ENCODE measurements at places on chromosomes 2 and 18.

GRCh38 chr2:29920130-29920577 lies 1.2 kb downstream of the ALK start:
- DNase-seq, result no peak

DNA sequence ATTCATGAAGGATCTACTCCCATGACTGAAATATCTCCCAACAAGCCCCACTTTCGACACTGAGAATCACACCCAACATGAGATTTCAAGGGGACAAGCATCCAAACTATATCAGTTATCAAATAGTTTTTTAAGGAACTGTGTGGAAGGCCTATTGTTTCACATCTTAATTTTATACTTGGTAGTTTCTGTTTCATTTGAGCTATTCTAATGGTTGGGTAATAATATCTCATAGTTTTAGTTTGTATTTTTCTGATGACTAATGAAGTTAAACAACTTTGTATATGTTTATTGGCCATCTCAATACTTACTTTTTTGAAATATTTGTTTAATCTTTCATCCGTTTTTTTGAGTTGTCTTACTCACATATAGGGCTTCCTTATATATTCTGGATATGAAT lies 135.0 kb downstream of the SCG2 start:
- no peak for DNase-seq

DNA sequence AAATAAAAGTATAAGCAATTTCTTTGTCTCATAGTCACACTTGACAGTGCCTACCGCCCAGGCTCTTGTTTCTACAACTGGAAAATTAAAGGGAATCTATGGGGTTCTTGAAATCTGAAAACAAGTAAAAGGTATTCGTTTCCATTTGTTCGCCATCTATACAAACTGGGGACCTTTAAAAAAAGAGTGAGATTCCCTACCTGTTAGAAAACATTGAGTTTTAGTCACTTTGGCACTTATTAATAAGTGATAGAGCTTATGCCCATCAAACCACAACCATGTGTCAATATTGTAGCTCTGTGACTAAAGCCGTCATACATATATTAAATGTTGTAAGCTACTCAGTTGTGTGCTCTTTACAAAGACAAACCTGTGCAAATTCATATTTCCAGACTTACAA lies 13.2 kb downstream of the FN1 start:
- DNase-seq, result no peak

- DNase-seq, result no peak
Measured at GRCh38 chr2:140422759-140423158, 1642.6 kb upstream of the NXPH2 start.

DNA sequence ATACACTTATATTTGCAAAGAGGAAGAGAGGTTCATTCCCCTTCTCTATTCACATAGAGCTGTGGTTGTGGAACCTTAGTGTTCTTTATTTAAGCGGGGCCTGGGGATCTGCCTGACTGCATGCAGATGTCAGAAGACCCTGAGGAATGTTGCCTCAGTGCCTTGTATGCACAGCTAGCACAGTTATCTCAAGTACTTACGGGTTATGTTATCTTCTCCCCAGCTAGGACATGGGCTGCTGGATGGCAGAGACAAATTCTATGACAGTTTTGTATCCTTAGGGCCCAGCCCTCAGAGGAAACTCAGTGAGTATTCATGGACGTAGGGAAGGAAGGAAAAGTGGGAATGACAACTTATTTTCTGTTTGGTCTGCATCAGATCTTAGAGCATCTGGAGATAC lies 37.7 kb upstream of the RTN4 start:
- DNase-seq, result no peak

DNA sequence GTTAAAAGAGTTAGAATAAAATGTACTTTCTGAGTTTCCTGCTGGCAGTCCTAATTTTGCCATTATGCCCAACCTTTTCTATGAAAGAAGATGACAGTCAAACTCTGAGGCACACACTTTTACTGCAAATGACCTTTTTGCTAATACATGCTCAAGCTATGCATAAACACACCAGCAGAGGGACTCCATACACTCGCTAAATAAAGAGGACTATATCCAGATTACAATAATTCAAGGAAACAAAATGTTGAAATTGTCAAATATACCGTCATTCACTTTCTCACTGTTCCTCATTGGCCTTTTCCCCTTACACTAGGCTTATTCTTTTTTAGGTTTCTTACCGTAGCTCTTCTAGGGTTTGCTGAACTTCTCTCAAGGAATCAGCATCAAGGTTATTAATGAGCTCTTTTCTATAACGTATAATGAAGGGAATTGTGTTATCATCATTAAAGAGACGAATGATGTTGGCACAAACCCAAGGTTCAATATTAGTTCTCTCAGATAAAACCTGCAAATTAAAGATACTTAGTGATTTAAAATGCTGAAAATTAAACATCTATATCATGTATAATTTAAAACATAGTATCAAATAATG lies 25.7 kb downstream of the SRBD1 start:
- DNase-seq, result no peak

GRCh38 chr18:13482618-13482945 lies 243.8 kb downstream of the FAM210A start:
- DNase-seq, result no peak

GRCh38 chr2:231616296-231616695 lies 23.6 kb downstream of the TEX44 start:
- no peak for DNase-seq

DNA sequence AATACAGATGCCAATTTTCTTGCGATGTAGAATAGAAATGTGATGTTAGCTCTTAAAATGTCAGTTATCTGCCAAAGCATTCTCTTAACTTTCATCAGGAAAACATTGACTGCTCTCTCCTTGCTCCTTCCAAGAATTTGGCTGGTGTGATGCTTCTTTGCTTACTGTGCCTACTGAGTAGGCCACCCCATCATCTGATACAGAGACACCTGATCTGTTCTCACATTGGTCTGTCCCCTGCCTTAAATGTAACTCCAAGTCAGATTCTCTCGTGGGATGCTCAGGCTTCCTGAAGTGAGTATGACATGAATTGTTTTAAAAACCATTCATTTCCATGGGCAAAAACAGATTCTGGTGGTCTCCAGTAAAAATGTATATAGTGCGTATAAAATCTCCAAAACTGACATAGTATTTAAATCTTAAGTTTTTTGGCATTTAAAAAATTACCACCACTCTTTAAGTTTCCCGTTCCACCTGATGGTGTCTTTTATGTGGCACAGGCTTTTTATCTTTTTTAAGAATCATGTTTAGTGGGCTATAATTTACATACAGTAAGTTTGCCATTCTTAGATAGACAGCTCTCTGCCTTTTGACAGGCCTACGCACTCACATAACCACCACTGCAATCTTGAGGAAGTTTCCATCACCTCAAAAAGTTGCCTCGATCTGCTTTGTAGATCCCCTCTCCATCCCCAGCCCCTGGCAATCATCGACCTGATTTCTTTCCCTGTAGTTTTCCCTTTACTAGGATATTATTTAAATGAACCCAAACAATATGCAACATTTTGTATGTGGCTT lies 36.6 kb downstream of the UBE2F start:
- no peak for DNase-seq

DNA sequence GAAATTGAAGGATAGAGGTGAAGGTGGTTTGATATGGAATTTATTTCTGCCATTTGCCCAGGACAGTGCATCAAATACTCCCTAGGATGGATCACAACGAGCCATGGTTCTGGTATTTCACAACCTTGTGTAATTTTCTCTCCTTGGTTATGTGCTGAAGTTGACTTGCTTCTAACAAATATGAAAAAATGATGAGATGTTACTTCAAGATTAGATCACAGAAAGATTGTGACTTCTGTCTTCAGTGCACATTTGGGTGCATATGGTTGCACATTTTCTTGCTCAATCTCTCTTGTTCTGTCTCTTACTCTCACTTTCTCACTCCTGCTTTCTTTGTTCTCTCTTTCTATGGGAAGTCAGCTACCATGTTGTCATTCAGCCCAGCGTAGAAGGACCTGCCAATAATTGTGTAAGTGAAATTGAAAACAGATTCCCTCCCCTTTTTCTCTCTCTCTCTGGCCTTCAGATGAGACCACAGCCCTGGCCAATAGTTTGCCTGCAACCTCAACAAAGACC lies 104.6 kb upstream of the RMDN2 start:
- DNase-seq, result no peak

DNA sequence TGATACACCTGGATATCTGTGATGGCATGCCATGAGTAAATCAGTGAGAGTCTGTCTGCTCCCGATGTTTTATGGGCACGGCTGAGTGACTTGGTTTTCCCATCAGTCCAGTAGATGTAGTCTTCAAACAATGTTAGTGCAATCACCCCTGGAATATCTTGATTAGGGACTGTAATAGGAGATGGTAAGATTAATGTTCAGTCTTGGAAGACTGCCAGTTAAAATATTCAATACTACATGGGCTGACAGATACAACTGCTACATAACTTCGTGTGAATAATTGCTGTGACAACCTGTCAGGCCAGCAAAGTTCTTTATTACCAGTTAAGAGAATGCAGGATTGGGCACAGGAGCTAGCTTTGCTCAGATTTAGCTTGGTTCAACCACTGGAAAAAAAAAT lies 1673.3 kb downstream of the LRP1B start:
- no peak for DNase-seq

Data from stimulated activated CD4-positive, alpha-beta T cell treated with anti-CD3 and anti-CD28 coated beads, TNF-alpha, amount 100 ng/mL, for 48 hours (primary cell).